ENCODE measurements at places on chromosomes 7 and 10.

DNA sequence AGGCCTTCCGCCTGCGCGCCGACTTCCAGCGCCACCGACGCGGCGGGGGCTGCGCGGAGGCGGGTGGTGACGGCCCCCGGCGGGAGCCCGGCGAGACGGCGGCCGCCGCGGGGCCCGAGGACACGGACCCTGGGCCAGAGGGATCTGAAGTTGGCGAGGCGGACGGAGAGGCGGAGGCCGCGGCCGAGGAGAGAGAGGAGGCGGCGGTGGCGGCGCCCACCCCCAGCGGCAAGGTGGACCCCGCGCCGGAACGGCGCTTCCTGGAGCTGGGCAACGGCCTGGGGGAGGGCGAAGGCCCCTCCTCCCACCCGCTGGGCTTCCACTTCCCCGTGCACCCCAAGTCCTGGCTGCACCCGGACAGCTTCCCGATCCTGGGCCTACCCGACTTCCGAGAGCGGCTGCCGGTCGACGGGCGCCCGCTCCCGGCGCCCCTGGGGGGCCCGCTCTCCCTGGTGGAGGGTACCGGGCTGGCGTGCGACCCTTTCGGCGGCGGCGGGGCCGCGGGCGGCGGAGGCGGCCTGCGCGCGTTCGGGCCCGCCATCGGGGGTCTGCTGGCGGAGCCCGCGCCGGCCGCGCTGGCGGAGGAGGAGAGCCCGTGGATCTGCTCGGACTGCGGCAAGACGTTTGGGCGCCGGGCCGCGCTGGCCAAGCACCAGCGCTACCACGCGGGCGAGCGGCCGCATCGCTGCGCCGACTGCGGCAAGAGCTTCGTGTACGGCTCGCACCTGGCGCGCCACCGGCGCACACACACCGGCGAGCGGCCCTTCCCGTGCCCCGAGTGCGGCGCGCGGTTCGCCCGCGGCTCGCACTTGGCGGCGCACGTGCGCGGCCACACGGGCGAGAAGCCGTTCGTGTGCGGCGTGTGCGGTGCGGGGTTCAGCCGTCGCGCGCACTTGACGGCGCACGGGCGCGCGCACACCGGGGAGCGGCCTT is 16.2 kb downstream of the ZNF316 start:
- no peak for DNase-seq

DNA sequence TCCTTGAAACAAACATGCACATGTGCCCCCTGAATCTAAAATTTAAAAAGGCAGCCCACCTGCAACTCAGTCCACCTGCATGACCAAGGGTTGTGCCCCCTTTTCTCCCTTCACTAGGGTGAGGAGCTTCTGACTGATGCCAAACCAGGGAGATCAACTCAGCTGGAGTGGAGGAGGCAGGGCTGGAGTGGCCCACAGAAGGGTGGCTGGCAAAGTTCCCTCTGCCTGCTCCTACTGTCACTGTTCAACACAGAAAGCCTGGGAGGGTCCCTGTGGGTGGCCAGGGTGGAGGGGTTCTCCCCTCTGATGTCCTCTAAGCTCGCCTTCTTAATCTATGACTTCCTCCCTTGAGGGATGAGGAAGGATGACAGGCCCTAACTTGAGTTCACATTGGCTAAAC is 55.7 kb upstream of the ANTXRL start:
- DNase-seq, result no peak

DNA sequence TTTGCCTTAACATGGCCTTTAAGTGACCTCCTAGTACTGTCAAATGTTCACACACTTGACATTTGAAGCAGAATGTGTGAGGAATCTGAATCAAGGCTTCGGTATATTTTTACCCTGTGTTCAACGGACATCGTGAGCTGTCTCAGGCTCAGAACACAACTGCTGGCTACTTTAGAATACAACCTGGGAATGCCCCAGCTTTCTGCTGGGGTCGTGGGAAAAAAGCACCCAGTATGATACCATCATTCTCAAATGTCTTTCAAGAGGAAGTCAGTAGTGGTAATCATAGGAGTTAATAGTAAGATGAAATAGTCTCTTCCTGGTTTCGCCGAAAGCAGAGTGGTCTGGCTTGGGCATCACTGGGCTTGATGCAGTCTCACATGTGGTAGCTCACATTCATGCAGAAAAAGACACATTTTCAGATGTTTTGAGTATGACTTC is 67.2 kb downstream of the CREB5 start:
- no peak for DNase-seq

GRCh38 chr7:47147213-47147631 is 434.7 kb downstream of the TNS3 start:
- DNase-seq, result no peak

DNA sequence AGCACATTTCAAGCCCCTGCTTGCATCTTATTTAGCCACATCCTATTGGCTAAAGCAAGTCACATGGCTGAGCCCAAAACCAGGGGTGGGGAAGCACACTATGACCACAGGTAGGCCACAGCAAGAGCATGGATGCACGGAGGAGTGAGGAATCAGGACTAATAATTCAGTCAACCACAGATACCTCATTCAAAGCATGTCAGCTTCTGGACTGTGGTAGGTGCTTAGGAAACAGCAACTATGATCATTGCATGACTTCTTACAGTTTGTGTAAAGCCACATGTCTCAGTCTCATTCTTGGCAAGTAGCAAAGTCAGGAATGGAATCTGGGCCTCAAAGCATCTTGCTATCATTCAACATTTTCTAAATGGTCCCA is 79.0 kb upstream of the EMX2 start:
- DNase-seq, result no peak

DNA sequence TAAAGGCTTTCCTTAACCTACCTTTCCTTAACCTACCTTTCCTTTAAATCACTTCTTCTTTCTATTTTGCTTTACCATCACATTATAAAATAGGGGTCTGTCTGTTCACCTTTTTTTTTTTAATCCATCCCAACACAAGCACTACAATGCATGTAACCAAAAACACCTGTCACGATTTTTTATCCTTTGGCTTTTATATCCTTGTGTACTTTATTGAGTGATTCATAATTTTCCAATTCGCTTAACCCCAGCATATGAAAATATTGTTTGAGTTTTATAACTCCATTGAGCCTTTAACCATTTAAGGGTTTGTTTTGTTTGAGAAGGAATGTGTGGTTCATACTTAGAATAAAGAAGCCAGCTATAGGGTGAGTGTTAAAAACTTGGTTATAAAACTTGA is 132.2 kb downstream of the CHRM2 start:
- no peak for DNase-seq

All from nephron progenitor cell (in vitro differentiated cells).